ENCODE measurements at places on chromosomes 5 and 9.

DNA sequence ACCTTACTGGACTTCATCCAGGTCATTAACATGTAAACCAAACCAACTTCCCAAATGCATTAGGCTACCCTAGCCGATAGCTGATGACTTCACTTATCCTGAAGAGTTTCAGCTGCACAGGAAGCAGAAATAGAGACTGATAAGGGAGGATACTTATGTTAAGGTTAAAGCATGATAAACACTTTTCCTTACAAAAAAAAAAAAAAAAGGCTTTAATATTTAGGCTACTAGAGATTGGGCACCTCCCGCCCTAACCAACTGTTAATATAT is 1.6 kb upstream of the MEF2C start:
- peak; percentile 90 for DNase-seq

- DNase-seq, result no peak
Measured at GRCh38 chr9:116286297-116286696, 132.7 kb downstream of the PAPPA start.

GRCh38 chr9:124366476-124367220 is 48.6 kb downstream of the PSMB7 start:
- no peak for DNase-seq

- DNase-seq, result no peak
Measured at GRCh38 chr5:84632418-84632817, 247.7 kb upstream of the EDIL3 start.

DNA sequence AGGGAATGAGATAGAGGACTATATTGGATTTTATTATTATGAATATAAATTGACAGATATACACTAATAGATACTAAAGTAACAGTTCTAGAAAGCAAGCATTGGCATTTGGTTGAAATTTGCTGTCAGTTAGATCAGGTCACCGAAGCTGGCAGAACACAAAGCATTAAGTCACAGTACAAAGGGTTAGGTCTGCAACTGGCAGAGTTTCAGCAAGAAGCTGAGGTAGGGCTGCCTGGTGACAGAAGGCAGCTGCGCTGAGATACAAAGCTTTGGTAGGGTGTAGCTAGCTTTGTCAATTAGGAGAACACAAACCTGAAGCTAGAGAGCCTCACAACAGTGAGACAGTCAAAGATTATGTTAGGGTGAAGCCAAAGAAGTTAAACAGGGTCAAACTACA is 6.3 kb upstream of the CSNK1G3 start:
- DNase-seq, result no peak

GRCh38 chr5:117615226-117615625 is 1040.6 kb upstream of the SEMA6A start:
- DNase-seq, result no peak

GRCh38 chr5:115372146-115372545 is 75.7 kb upstream of the CCDC112 start:
- no peak for DNase-seq

All from hematopoietic multipotent progenitor cell treated with erythropoietin and hydrocortisone succinate and interleukin-3 and kit ligand, for 4 days (in vitro differentiated cells).